ENCODE measurements at places on chromosomes 6 and 20.

- no peak for DNase-seq
Observed at GRCh38 chr20:64157878-64158277, 6.4 kb upstream of the MYT1 start.

DNA sequence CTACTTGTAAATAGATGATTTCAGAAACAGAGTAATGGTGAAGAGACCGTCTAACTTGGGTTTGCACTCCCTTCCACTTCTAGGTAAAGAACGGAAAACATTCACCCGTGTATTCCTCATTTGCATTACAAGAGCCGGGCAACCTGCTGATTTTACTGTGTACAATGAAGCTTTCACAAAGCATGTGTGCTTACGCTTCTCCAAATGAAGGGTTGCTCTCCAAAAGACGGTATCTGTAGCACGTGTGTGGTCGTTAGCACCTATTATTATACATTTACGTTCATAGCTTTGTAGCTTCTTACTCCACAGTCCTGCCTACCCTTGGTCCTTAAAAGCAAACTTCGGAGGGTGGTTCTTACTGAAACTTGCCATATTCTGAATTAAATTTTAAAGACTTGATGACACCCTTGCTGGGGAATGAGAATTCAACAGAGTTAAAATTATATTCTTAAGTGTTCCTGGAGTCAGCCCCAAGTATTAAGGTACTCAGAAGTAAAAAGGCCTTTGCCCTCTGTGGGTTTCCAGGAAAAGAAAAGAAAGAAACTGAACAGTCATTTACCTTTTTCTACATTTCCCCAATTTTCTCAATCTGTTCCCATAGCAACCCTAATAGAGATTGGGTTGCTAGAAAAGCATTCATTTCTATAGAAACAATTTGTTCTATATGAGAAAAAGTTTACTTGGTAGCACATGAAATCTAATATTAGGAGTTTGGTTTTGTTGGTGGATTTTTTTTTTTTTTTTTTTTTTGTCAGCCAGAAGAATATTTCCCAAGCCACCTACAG is 61.9 kb upstream of the KCNG1 start:
- no peak for DNase-seq

- DNase-seq = no peak
Observed at GRCh38 chr6:169263836-169264608, 10.4 kb upstream of the THBS2 start.

DNA sequence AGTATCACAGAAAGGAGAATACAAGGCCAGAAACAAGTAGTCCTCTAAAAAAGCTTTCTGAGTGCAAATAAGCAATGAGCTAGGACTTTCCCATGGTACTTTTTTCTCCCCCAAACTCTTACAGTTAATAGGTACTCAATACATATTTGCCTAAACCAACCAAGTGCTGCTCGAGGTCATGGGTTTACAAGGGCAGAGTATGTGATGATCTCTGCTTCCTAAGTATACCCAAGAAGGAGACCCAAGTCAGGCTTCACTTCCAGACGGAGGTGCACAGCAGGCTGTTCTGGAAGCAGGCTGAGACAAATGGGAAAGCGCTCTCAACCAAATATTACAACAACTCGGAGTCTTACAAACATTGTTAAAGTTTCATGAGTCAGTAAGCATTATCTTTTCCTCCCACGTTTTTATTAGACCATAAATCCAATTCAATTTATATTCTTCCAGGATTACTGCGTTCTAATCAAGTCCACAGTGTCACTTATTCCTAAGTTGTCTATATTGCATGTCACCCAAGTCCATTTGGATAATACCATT is 8.1 kb downstream of the FYN start:
- DNase-seq = no peak

DNA sequence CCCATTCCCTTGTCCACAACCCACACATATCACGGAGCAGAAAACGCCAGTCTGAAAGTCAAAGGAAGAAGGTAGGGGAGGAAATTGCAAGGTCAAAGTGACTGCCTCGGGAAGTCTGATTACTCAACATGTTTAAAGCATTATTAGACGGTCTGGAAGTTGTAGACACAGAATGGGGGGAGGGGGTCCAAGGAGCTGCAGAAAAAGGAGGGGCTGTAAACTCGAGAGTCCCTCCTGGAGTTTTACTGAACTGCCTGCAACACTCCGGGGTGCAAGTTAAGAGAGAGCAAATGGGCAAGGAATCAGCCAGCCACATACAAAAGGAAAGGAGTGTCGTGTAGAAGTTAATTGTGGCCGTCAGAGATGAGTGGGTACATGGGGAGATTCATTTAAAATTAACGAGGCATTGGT is 417.7 kb upstream of the JARID2 start:
- no peak for DNase-seq

Measured in activated T-cell treated with anti-CD3 and anti-CD28 coated beads, Interleukin-2, amount 50 U/mL, for 48 hours (primary cell).